ENCODE measurements at places on chromosomes 7 and 10.

- no peak for DNase-seq
Measured at GRCh38 chr10:6298428-6298827, 95.7 kb downstream of the PFKFB3 start.

DNA sequence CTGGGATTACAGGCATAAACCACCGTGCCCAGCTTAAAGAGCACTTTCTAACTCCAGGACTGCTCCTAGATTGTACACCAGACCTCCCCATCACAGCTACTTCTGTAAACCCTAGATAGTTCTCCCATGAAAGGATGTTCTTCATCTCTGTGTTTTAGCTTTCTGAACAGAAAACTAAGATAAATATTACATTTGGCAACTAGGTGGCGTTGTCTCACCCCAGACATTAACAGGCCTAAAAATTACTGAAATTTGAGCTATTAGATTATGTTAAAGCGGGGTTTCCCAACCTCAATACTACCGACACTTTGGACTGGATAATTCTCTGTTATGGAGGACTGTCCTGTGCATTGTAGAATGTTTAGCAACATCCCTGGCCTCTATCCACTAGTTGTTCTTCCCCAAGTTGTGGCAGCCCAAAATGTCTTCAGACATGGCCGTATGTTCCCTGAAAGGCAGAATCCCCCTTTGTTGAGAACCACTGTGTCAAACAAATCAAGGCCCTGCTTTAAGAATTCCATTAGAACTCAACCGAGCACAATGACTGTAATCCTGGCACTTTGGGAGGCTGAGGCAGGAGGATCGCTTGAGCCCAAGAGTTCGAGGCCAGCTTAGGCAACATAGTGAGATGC lies 19.1 kb downstream of the ATOH7 start:
- no peak for DNase-seq

DNA sequence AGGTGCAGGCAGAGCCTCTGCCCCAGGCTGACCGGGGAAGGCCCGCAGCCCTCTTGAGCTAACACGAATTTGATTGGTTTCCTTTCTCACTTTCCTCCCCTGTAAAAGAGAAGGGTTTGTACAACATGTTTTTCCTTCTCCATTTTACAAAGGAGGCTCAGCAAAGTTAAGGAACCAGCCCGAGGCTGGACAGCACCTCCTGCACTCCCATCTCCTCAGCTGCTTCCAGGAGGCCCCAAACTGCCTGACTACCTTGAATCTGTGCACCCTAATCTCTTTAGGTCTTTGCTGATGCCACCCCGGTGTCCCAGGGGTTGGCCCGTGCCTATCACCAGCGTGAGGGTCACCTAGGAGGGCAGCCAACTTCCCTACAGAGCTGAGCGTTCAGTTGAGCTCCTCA lies 4.2 kb downstream of the ALKBH4 start:
- no peak for DNase-seq

GRCh38 chr7:91045606-91046005 lies 218.6 kb upstream of the FZD1 start:
- DNase-seq, result no peak

DNA sequence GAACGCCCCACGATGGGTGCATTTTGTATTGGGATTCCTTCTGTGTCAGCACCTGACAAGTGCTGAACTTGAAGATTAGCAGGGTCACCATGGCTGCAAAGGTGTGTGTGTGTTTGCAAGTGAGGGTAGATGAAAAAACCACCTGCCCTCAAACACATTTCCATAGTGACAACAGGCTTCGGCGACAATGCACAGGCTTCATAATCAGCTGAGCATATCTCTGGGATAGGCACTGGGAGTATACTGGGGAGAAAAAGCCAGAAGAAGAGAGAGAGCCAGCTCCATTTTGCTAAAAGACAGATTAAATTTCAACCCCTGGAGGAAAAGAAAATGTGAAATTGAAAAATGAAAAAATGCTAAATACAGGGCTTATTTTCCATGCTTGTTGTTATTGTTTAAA lies 656.1 kb downstream of the INHBA start:
- DNase-seq, result no peak

DNA sequence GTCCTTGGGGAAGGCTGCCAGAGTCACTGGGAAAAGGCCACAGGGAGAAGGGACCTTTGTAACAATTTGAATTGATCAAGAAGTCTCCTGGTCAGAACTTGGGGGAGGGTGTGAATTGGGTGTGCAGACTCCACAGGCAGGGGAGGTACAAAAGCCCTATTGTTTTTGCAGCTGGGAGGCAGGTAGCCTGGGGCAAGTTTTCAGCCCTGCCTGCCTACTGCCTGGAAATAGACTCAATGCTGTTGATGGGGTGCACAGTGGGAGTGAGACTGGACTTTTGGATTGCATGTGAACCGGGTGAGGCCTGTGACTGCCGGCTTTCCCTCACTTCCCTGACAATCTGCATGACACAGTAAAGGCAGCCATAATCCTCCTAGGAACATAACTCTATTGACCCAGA lies 947.0 kb downstream of the REEP3 start:
- DNase-seq, result no peak

DNA sequence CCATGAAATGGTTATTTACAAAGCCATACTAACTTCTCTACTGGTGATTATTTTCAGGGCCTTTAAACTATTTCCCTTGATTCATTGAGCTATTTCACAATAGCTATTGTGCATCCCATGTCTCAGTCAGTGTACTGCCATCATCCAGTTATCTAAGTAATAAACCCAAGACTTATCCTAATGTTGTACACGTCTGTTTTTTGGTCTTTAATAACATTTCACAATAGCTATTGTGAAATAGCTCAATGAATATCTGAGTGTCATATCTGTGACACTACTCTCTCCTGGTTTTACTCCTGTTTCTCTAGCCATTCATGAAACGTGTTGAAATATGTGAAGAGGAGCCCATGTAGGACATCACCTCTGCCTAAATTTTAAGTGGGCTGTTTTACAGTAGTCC lies 36.5 kb upstream of the TMEM140 start:
- DNase-seq, result no peak

GRCh38 chr10:80185578-80186299 lies 19.6 kb downstream of the ANXA11 start:
- DNase-seq, result no peak

- no peak for DNase-seq
Measured at GRCh38 chr7:102823390-102824119, 74.8 kb downstream of the FAM185A start.

DNA sequence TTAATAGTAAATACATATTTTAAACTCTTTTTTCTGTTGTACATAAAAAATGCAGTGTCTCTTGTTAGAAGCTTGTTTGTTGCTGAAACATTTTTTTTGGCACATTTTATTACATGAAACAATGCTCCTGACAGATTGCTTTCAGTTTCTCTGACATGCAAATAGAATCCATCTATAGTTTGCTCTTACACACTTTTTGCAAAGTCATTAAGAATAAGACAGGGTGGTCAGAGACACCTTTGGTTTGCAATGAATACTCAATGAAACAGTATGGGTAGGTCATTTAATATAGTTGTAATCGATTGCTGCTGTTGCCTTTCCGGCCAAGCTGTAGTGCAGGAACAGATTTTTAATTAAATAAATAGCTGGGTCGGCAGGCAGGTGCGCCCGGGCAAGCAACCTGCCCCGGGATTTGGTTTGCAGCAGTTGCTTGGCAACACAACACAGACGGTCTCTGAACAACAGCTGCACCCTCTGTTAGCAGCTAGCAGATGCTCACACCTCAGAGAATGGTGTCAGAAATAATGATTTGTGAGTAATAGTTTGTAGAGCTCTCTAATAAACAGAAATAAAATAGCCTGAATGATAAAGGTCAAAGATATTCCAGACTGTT lies 115.7 kb upstream of the CACNA2D1 start:
- DNase-seq, result no peak

- DNase-seq, result no peak
Measured at GRCh38 chr7:2553831-2554581, 1.3 kb downstream of the BRAT1 start.

DNA sequence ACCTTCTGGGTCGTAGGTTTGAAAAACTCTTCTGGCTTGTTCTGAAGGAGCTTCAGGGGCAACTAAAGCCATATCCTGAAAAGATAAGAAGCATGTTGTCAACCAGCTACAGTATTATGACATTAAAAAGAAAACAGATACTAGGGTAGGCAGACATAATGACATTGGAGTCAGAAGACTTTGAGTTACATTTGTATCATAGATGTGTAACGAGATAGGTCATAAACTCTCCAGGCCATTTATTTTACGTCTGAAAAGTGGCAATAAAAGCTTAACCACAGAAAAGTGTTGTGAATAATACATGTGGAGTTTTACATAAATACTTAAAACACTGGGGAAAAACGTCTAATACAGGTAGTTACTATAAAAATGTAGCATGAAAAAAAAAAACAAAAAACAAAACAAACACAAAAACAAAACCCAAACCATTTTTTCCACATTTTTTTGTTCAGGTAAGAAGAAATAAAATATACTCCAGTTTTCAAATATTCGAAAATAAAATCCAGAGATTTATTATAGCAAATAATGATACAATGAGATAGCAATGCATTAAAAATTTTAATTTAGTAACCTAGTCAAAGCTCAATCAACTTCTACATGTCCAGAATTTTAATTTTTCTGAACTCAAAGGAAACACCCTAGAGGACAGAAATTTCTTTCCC lies 64.1 kb downstream of the MINDY3 start:
- no peak for DNase-seq

DNA sequence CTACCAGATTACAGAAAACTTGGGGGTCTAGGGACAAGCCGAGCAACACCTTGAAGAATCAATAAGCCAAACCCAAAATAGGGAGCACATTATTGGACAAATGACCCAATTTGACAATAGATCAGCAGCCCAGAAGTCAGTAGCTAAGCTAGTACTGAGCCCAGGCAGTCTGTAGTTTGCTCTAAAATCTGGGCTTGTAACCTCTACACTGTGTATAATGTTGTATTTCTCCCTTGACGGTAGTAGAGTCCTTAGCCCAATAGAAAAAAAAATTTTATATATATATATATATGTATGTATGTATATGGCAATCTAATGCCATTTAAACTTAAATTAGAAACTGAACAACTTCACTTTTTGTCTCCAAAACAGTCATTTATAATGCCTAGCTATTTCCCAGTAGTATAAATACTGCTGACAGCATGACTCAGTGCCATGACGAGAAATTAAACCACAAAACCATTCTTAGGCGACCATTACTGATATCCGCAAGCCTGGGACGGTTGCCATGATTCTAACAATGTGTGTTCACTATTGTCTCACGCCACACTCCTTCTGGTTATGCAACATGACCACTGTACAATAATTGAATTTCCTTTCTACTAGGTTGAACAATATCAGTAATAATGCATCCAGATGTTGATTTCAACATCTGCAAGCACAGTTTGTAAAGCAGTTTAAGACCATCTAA lies 110.5 kb downstream of the IPMK start:
- DNase-seq, result no peak

- no peak for DNase-seq
Measured at GRCh38 chr7:14023838-14024237, 34.4 kb upstream of the ETV1 start.

- no peak for DNase-seq
Measured at GRCh38 chr7:16776053-16776452, 22.5 kb downstream of the TSPAN13 start.

DNA sequence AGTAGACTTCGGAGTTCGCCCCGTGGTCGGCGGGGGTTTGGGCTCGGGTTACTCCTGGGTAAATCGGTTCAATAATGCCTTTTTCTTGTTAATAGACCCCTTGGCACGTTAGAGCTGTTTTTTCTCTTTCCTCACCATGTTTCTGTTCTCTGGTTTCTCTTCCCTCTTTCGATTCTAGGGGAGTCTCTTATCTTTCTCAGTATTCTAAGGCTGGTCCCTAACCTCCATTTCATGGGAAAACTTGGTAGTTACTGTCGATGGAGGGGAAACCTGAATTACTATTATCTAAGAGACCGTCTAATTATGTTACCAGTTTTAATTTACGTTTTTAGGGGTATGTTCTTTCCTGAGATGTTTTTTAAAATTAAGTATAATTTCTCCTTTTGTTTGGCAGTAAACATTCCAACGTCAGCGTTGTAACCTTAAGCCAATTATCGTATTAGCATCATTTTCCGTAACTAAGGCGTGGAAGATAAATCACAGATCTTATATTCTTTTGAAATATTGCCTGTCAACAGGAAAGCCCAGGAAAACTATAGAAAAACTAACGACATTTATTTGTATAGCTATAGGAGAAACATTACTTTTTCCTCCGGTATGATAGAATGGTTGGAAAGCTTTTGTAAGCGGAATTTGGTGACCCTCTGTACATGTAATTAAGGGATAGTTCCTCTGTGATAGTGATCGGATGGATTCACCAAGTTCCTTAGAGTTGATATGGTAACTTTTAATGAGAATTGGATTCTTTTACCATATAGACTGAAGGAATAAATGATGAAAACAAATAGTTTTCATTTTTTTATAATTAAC lies 847 bp downstream of the BTAF1 start:
- no peak for DNase-seq

GRCh38 chr10:79159141-79159651 lies 90.4 kb downstream of the ZMIZ1 start:
- DNase-seq, result no peak

- DNase-seq, result no peak
Measured at GRCh38 chr7:100080907-100081534, 502 bp downstream of the ZNF3 start.

- DNase-seq, result no peak
Measured at GRCh38 chr10:110797416-110797815, 74.3 kb upstream of the PDCD4 start.

GRCh38 chr10:89699581-89700064 lies 1.8 kb upstream of the KIF20B start:
- no peak for DNase-seq

- no peak for DNase-seq
Measured at GRCh38 chr10:131743190-131744151, 157.3 kb upstream of the PPP2R2D start.

DNA sequence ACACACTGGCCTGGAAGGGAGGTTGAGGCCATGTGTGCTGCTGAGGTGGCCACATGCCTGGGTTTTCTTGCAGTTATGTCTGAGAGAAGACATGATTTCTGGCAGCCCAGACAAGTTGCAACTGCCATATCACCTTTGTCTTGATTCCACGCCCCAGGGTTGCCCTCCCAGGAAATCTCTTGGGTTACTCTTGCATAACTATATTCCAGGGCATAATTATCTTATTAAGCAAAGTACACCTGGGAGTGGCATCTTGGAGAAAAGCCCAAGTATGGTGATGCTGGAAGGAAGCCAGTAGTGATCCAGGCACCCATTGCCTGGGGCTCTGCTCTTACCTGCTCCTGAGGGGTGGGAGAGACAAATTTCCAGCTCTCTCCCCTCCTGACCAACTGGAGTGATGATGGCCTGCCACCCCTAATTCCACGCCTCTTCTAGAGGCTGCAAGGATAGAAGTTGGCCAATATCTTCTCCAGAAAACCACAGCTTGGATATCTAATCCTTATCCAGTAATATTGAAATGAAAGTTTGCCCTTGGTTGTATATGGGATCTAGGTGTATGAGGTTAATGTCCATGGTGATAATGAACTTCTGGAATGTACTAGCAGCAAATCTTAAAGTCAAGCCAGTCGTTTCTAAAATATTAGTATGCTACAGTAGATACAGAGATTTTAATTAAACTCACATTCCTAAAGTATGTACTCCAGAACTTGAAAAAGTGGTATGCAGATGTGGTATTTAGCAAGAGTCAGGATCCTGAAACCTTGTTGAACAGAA lies 5.0 kb downstream of the AKR1B10 start:
- no peak for DNase-seq

Data from effector CD8-positive, alpha-beta T cell (primary cell).